Activated CD4-positive, alpha-beta T cell treated with anti-CD3 and anti-CD28 coated beads, Interleukin-2, Interleukin-4, amounts not matched to agents 100 ng/mL and 50 ng/mL, durations not matched to agents 16 hours and 8 hours (primary cell): ENCODE measurements at places on chromosomes 7 and 10.

GRCh38 chr7:48563334-48563733 is 361.0 kb upstream of the CDC14C start:
- no peak for DNase-seq

DNA sequence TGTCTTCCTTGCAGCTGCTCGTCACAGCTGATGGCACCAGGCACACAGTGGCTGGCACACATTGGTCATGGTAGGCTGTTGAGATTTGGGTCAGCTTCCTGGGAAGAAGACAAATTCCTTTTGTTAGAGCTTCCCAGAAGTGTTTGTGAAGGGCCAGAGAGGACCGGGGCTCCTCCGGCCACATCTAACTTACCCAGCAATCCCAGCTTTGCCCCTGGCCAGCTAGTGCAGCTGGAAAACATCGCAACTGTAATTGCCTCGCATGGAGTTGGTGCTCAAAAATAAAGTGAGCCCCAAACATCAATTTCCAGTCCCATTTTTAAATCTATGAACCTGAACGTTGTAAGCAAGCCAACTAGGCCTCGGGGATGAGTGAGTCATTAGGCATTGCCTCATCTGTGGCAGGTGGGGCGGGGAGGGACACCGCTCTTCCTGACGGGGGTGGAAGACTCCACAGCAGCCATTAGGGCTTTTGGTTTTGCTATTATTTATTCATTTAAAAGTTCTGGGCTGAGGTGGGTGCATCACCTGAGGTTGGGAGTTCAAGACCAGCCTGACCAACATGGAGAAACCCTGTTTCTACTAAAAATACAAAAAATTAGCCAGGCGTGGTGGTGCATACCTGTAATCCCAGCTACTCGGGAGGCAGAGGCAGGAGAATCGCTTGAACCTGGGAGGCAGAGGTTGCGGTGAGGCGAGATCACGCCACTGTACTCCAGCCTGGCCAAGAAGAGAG is 12.4 kb downstream of the CPA5 start:
- DNase-seq, result no peak

GRCh38 chr10:126349676-126350075 is 38.6 kb downstream of the ADAM12 start:
- no peak for DNase-seq

GRCh38 chr7:117777335-117778142 is 95.7 kb downstream of the CTTNBP2 start:
- no peak for DNase-seq

- DNase-seq, result no peak
These were observed 14.5 kb downstream of the KLHL7 start for GRCh38 chr7:23120106-23120505.

- DNase-seq, result no peak
These were observed 8.7 kb downstream of the ARL3 start for GRCh38 chr10:102705531-102705930.

DNA sequence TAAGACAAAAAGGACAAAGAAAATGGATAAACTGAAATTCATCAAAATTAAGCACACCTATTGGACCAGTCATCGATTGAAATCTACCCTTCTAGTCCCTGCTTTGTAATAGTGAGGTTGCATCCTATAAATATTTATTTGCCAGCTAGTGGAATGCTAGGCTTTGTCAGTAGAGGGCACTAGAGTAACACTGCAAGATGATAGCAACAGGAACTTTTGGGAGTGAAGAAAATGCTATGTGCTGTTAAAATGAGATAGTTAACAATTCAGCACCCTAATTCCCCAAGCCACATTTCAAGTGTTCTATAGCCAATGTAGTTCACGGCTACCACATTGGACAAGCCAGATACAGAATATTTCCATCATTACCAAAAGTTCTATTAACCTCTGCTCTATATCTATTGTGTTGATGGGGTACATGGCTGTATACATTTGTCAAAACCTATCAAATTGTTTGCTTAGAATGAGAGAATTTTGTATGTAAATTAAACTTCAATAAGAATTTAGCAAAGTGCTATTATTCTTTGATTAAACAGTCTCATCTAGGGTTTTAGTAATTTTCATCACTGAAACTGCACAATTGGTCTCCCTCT is 69.8 kb downstream of the LSMEM1 start:
- DNase-seq, result peak; percentile 68

- no peak for DNase-seq
These were observed 331.1 kb downstream of the HTR7 start for GRCh38 chr10:90526721-90527120.

DNA sequence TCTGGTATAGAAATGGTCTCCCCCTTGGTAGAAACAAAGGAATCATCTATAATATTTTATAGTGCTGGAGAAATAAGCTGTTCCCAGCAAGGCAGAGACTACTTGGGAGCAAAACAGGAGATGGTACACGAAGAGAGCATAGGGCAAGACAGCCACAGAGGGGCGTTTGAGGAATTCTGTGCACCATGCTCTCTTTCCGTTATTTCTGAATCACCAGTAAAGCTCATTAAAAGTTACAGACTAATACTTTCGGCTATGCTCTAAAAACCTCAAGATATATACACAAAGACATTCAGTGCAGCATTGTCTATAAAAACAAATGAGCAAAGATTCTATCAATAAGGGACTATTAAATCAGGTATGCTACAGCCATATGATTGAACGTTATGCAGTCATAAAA is 68.5 kb upstream of the FHIP2A start:
- no peak for DNase-seq

DNA sequence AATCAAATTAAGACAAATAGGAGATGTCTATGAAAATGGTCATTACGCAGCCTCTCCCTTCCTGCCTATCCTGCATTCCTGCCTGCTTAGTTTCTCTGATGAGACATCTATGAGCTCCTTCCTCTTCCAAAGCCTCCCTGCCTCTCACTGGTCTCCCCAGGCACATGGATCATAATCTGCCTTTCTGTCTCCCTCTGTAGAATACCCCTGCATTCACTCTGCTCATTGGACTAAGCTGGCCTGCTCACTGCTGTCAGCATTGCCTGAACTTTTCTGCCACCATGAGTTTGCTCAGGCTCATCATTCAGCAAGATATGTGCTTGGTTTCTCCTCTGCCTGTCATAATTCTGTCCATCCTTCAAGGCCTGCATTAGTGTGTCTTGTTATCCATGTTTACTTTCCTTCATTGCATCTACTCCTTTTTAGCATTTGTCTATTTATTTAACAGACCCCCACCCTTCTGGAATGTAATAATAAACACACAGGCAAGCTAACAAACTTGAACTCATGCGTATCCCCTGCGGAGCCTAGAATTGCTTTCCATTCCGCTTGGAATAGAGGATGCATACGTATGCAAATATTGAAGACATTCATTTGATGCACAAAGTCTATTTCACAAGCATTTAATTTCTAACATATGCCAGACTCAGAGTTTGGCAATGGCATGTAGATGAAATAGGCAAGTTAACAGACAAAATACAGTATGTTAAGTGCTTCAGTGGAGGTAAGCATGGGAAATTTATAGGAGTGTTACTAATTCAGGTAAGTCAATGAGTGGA is 88.3 kb downstream of the PTPRZ1 start:
- DNase-seq, result no peak

- no peak for DNase-seq
These were observed 144.1 kb upstream of the FAM171A1 start for GRCh38 chr10:15515202-15515601.

- DNase-seq, result peak; percentile 30
These were observed 15.3 kb upstream of the SUN1 start for GRCh38 chr7:816751-817671.

DNA sequence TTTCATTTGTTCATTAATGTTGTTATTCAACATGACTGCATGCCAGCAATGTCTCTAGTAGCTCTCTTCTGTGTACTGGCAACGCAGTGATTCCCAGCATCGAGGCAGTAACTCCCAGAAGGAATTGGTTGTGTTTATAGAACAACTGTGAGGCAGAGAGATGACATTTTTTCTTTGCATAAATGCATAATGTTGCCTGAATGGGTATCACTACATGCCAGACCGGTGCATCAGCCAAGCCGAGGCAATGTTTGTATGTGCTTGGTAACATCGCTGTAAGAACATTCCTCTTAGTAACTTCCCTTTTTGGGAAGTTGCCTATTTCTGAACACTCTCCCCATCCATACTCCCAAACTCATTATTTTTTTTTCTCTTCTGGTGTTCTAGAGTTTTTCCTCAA is 182.9 kb downstream of the HTR7 start:
- DNase-seq, result no peak

GRCh38 chr7:71286924-71287323 is 155.0 kb downstream of the GALNT17 start:
- no peak for DNase-seq

DNA sequence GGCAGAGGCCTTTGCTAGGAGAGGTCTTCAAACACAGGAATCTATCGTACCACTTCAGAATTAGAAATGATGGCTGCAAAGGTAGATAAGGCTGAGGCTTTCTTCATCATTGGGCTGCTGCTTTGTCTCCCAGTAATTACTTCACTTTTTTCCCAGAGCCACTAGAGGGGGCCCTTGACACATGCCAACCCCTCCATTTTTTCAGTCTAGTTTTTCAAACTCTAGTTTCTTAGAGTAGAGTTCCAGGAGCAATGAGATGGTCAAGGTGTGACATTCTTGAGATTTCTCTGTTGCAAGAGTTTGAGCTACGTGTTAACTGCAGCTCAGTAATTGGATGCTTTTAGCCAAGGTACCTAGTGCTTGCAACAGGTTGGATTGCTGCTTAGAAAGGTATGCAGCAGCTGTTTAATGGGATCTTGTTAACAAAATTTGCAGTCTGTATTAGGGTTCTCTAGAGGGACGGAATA is 33.8 kb upstream of the RBM20 start:
- DNase-seq, result peak; percentile 67

DNA sequence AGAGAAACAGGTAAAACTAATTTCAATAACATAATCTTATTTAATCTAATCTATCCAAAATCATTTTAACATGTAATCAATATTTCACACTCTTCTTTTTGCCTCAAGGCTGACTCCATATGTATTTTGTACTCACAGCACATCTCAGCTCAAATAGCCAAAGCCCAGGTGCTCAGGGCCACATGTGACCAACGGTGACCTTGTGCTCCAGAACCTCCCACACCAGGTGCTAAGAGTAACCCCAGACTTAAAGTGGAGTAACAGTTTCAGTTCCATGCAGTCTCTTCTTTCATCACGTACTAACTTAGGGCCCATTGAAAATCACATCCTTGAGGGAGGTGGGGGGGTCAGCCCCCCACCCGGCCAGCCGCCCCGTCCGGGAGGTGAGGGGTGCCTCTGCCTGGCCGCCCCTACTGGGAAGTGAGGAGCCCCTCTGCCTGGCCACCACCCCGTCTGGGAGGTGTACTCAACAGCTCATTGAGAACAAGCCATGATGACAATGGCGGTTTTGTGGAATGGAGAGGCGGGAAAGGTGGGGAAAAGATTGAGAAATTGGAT is 47.3 kb downstream of the NCAPG2 start:
- no peak for DNase-seq

- no peak for DNase-seq
These were observed 30.2 kb downstream of the RHEB start for GRCh38 chr7:151489498-151489897.

DNA sequence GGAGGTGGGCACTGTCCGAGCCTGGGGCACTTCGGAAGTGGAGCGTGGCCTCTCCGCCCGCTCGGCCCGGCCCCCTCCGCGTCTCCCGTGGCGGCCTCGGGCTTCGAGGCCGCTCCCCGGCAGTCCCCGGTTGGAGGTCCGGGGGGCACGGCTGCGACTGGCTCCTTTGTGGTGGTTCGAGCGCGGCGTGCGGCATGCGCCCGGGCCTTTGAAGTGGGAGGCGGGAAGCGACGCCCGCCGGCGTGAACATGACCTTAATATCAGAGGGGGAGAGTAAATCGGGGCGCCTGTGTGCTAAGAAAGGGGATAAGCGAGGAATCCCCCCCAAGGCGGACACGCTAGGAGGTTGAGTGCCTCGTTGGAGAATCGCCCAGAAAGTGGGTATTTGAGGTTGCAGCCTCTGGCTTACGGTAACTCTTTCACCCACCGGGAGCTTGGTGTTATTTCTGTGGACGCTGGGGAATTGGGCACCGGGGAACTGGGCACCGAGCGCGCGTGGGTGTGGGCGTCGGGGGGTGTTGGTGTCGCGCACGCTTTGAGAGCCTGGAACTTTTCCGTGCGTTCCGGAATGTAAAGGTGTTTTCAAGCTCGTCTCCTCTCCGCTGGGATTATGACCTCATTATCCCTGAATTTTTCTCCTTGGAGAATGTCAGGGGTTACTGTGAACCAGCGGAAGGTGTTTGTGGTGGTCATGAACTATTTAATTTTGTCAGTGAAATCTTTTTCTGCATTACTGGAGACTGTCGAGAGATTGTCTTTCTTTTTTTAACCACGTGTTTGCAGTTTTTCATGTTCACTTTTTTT is 660 bp downstream of the SUV39H2 start:
- peak; percentile 17 for DNase-seq

- DNase-seq, result no peak
These were observed 189.6 kb downstream of the MGMT start for GRCh38 chr10:129656642-129657041.

DNA sequence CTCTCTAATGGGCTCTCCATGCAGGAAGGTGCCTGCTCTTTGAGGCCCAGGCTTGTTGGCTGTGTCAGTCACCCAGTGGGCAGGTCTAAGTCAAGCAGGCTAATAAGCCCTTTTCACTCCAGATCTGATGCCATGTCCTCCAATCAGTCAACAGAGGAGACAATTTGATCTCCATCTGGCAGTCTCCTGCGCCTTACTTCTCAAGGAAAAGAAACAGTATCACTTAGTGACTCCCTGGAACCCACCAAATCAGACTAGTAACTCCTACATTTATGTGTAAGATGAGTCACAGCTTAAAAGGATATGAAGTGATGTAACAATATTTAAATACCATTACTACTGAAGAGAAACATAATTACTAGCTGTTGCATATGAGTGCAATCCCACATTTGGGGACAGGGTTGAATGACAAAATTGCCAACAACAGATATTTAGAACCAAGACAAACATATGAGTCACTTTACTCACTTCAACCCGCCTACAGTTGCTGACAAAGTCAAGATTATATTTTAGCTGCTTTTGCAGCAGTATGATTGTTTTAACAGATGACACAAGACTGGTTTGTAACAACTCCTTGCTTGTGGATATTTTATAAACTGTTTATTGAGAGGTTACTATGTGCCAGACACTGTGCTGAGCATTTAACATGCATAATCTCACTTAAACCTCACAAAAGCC is 72.1 kb downstream of the USP6NL start:
- no peak for DNase-seq

- DNase-seq, result no peak
These were observed 18.9 kb upstream of the PNLIPRP3 start for GRCh38 chr10:116408719-116409118.

DNA sequence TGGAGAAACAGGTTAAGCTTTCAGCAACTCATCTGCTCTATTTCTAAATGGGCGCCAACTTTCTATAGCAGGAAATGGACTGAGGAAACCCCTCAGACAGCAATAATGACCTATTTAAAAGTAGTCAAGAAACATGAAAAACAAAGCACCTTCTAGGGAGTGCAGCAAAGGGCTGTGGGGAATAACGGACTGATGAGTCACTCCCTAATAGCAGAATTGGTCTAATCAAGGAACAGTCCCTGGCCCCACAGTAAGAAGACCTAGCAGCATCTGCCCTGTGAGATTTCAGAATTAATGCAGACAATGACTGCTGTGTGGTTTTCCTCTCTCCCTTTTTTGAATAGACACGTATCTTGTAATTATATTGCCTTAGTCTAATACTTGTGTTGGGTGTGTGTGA is 602.9 kb downstream of the IPMK start:
- no peak for DNase-seq
